ENCODE measurements at places on chromosomes 2 and 18. TPM values are rescaled to one million over a fixed set of nuclear protein-coding genes. Genes with fewer than 3 reads are reported as not detected.

DNA sequence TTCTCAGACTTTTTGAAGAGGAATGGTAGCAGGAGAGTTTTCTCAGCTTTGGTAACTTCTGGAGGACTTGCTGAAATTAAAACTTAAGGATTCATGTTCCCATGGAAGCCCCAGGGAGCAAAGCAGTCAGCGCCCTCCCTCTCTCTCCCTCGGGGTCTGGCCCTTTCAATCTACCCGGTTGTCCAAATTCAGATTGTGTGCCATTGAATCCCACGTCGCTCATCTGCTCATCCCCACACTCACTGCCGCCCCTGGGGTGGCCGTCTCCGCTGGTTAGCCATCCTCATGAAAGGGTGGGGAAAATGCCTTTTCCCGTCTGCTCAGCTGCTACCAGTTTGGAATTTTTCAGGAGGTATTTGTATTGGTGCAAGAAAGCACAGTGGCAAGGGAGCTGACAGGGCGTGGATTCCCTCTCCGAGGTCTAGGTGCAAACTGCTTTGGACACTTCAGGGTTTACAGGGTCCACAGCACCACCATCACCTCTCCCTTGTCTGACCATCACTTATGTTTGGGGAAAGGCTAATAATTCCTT, 27.1 kb downstream of the MCFD2 start:
- no peak for DNase-seq

- DNase-seq = no peak
These were observed 319 bp downstream of the ZSCAN30 start for GRCh38 chr18:35289727-35290093.

GRCh38 chr2:43226558-43226954, at the start of gene ZFP36L2:
TSS of gene ZFP36L2 (minus strand) at chr2:43226606. CDS start at chr2:43226315, 291 bp downstream.
- peak; percentile 98 for DNase-seq

DNA sequence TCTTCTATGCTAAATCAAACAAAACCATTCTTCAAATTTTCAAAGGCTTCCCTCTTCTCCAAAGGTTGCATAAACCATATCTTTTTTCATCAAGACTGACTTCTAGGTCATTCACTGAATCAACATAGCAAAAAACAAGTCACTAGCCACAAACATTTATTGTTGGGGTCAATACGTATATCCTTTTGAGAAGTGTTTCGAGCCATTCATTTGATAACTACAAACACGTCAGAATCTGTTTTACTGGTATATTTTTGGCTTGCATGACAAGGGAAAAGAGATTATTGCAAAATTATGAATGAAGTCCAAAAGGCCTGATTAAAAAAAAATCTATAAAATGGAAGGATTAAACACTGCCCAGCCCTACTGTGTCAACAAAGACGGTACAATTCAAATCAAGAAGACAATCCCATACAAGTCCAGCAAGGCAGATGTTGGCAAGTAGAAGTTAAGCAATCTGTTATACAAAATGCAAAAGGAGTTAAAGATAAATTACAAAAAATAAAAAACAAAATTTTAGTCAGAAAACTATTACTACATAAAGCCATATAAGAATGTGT, 222.4 kb downstream of the SRBD1 start:
- DNase-seq = no peak

- no peak for DNase-seq
These were observed 306.2 kb upstream of the KCNJ3 start for GRCh38 chr2:154392256-154392655.

- DNase-seq = no peak
These were observed 103.2 kb upstream of the DTNA start for GRCh38 chr18:34606851-34607250.

DNA sequence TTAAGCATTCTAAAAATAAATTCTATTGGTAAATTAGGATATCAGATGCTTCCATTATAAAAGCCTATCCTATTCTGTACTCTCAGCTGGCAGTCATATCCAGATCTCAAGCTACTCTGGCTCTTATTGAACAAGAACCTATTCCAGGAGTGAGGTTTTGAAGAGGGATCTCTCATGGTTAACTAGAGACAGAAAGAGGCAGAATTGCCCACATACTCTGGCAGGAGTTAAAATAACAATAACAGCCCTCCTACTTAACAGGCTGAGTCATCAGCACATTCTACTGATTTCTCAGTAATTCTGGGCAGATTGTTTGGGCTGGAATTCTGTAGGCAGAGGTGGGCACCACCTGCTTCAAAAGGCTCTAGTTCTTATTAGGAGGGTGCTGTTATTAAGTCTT, 142.0 kb upstream of the UNC80 start:
- DNase-seq = no peak

DNA sequence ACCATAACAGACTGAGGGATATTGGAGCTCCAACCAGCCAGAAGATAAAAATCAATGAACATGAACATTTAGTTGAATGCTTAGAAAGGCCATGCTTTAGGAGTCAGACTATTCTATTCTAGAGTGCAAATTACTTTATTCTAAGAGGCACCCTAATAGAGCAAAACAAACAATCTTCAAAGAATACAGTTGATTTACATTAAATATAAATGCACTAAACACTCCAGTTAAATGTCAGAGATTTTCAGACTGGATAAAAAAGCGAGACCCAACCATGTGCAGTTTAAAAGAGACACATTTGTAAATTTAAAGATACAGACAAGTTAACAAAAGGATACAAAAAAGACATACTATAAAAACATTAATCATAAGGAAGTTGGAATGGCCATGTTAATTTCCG, 214.0 kb upstream of the SMAD7 start:
- DNase-seq = no peak

- peak; percentile 80 for DNase-seq
These were observed 104.5 kb downstream of the DHRS9 start for GRCh38 chr2:169173876-169174275.

GRCh38 chr2:109159096-109159495, 30.1 kb downstream of the SH3RF3 start:
- no peak for DNase-seq

DNA sequence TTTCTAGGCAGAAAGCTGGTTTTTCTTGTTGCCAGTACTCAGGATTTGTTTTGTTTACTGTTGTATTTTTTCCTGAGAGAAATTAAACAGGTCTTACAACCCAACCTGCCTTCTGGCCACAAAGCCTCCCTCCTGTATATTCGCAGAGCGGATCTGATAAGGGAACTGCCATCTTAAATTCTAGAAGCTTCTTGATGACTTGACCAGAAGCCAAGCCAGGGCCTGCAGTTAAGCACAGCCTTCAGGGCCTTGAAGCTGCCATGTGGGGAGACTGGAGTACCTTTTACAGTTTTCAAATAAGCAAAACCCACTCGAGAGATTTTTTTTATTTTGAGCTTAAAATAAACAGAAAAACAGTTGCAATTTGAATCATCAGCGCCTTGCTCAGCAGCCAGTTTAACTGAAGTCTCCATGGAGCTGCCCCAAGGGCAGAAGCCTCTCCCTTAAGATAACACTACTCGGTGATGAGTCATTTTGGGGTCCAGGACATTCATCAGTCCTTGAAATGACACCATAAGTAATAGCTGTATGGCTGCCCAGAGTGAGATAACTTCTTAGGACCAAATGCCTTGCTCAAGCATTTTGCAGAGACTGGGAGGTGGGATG, 51.5 kb upstream of the PHLPP1 start:
- no peak for DNase-seq

- DNase-seq = no peak
These were observed 48.8 kb downstream of the ALPK2 start for GRCh38 chr18:58580078-58580477.

DNA sequence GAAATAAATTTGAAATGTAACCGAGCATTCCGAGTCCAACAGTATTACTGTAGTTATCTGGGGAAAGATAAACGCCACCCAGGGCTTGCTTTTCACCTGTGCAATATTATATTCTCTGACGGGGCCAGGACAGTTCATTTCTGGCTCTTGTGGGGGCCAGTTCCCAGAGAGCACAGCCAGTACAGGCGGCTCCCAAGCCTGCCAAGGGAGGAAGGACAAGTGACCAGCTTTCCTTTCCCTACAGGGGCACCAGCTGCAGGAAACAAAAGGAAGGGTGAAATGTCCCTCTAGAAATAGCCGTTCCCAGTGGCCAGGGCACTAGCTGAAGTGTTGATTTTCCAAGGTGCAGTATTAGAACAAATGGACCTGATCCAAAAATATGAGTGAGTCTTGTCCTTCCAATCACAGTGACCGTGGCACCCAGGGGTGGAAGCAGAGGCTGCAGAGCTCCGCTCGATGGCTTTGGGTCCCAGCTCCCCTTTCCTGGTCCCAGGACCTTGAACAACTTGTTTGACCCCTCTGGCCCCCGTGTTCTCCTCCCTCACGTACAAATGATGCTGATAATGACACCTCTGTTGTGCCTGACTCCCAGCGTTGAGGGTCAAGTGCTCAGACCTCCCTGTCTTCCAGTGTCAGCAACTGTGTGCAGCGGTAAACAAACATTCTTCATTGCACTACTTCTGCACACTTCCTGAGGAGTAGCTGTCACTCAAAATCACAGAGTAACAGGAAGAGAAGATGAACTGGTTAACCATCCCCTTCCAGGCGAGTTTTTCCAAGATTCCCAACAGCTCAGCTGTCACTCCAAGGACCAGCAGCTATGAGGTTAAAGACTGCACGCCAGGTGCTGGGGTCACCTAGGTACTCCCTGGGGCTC, 40.9 kb downstream of the GYPC start:
- no peak for DNase-seq

DNA sequence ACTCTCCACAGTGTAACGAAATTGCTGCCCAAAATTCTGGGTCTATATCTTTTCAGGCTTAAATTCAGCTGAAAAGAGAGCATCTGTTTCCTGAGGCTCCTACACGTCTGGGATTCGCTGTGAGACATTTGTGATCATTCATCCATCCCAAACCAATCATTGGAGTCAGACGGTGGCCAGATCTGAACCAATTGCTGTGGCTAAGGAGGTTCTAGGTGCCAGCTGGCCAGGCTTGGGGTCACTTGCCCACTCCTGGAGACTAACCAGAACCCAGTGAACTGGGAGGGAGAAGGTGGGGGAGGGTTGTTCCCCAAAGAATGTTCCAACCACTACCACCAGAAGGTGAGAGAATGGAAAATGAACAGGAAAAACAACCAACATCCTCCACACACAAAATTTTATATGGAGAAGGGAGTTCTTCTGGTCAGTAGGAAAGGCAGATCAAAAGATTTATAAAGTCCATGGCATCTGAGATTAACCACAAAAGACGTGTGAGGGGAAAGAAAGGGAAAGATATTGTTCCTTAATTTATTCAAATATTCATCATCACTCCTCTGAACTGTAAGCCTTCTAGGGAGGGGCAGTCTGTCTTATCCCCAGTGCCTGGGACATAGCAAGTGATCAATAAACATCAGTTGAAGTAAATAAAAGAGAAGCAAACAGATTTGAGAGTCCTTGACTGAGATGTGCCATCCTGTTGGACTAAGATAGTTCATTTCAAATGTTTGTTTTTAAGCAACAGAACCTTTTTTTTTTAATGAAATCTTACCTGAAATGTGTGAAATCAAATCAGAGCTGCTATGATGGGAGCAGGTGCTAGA, 3.0 kb upstream of the RTKN start:
- DNase-seq = no peak

DNA sequence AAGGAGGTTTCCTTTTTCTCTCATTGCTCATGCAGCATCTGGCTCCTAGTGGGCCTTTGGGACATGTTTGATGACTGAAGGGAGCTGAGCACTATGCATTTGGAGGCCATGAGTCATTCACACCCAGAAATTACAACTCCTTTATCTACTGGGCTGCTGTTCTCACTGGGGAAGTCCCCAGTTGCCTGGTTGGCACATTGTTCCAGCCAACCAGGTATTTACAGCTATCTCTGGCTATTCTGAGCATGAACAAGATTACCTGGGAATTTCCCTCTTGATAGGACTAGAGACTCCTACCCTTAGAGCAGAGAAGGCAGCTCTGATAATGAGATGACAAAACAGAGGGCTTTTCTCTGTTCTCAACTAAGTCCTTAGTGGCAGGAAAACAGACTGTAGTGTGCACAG, 206.5 kb downstream of the SETBP1 start:
- DNase-seq = no peak

DNA sequence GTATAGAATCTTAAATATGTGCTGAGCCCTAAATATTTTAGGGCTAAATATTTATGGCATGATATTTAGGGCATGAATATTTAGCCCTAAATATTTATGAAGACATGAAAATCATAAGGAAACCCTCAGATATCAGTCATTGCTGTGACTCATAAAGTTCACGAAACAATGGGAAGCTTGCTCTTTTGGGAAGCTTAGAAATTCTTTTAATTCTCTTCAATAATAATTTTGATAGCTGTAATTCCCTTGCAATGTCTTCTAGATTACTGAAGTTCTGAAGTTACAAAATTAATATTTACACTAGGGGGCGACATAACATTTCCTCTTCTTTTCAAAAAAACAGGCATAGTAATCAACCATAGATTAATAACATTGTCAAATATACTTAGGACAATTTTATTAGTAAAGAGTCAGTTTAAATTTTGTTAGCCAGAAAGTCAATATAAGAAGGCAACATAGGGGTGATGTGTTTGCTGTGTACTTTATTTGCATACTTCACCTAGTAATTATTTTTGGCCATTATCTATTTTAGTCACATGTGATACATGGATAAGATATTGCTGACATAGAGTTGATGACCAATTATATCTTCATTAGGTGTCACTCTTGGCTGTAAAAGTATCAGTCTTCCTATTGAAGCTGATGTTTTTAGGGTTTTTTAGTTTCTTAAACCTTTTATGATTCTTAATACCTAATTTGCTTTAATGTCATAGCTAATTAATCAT, 13.2 kb downstream of the ZNF804A start:
- DNase-seq = no peak

DNA sequence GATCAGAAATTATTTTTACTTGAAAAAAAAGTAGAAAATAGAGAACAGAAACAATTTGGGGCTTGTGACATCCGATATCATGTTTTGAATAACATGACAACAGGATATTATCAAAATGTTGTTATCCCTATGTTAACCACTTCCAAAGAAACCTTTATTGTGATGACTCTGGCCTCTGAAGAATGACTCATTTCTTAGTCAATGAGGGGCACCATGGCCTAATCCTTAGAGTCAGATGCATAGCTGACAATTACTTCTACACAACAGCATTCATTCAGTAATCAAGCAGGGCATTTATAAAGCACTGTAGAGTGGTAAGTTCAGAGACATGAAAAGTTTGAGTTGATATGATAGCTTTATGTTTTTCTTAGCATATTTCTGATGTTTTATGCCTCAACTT, 703.0 kb downstream of the RNF144A start:
- no peak for DNase-seq

- no peak for DNase-seq
These were observed 15.2 kb downstream of the SRSF7 start for GRCh38 chr2:38735999-38736320.

GRCh38 chr2:70463997-70464396, 89.6 kb downstream of the TGFA start:
- DNase-seq = no peak

- no peak for DNase-seq
These were observed 103.9 kb upstream of the XIRP2 start for GRCh38 chr2:166784296-166784946.

- DNase-seq = no peak
These were observed 21.5 kb upstream of the CAB39 start for GRCh38 chr2:230691005-230691647.

PLB1 gene
- total RNA-seq = 2.5 TPM

TDRD15 gene
- total RNA-seq = 0.63 TPM

ACVR2A gene
- 17.4 TPM for total RNA-seq

C2orf78 gene
- total RNA-seq = not detected
